ENCODE measurements at places on chromosomes 16 and 17. TPM values are rescaled to one million over a fixed set of nuclear protein-coding genes. Genes with fewer than 3 reads are reported as not detected.
A peak's percentile ranks its signal among the peaks of the same experiment; 100 is the strongest.

GRCh38 chr16:87698676-87699199 lies 67.0 kb downstream of the KLHDC4 start:
- no peak for DNase-seq

DNA sequence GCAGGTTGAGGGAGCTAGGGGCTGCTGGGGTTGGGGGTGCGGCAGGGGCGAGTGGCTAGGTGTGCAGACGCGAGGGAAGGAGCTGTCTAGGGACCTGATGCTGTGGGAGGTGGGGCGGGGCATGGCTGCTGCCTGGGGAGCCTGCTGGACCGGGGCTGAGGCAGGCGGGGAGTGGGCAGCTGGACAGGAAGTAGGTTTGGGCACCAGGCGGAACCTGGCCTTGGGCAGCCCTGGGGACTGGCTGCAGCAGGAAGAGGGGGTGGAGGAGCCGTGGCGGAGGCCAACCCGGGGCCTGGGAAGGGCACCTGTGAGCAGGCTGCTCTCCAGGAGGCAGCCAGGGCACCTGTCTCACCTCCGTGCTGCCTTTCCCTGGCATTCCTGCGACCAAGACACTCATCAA lies 5.9 kb upstream of the DNASE1L2 start:
- no peak for DNase-seq

DNA sequence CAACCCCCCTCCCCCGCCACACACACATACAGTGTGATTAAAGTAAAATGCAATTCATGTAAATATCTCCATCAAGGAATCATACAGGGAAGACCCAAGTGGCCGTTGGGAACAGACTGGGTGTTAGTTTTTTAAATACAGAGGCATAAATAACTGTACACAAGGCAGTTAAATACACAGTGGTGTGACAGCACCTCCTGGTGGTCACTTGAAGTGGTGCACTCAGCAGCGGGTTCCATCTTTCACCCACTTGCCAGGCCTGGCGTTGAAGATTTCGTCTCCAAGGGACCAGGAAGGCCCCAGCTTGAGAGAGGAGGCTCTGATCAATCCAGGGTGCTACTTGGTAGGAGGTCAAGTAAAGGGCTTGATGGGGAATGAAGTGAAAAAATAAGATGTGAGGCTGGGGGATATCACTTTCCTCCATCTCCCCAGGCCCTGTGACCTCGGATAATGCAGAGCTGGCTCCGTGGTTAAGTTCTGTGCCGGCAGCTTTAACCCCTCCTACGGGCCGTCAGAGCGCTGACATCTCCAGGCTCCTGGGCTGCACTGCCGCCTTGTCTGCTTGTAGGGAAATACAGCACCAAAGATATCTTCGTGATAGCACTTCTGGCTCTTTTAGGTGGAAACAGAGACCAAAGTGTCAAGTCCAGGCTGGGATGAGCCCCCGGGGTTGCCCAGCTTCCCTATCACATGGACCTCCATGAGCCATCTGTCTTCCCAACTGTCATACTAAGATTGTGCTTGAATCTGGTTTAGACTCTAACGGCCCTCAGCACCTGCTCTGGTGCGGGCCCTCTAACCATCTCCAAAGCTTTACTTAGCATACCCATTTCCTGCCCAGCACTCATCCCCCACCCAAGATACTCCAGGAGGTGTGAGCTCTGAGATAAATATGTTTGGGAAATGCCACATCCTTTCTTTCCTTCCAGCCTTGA lies 20.7 kb downstream of the LGALS9 start:
- peak; percentile 47 for DNase-seq

DNA sequence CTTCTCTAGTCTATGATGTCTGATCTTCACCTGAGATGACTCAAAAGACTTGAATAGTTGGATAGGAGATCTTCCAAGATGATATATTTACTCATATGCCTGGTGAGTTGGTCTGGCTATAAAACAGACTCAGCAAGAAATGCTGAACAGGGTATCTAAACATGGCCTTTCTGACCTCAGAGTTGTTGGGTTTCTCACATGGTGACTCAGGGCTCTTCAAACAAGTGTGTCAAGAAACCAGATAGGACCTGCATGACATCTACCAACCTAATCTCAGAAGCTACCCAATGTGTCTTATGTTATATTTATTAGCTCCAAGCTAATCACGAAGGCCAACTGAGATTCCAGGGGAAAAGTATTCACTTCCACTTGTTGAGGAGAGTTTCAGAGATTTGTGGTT lies 1477.3 kb downstream of the CDH8 start:
- no peak for DNase-seq

DNA sequence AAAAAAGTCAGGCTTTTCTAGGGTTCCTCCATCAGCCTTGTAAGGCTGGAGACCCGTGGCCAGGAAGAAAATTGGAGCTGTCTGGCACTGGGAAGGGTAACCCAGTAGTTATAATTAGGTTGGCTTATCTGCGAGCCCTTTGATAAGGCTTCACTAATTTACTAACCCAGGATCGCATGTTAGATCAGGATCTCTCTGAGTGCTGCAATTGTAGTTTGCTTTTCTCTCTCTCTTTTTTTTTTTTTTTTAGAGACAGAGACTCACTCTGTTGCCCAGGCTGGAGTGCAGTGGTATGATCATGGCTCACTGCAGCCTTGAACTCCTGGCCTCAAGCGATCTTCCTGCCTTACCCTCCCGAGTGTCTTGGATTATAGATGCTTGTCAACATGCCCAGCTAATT lies 17.0 kb downstream of the ABCC1 start:
- DNase-seq, result no peak

DNA sequence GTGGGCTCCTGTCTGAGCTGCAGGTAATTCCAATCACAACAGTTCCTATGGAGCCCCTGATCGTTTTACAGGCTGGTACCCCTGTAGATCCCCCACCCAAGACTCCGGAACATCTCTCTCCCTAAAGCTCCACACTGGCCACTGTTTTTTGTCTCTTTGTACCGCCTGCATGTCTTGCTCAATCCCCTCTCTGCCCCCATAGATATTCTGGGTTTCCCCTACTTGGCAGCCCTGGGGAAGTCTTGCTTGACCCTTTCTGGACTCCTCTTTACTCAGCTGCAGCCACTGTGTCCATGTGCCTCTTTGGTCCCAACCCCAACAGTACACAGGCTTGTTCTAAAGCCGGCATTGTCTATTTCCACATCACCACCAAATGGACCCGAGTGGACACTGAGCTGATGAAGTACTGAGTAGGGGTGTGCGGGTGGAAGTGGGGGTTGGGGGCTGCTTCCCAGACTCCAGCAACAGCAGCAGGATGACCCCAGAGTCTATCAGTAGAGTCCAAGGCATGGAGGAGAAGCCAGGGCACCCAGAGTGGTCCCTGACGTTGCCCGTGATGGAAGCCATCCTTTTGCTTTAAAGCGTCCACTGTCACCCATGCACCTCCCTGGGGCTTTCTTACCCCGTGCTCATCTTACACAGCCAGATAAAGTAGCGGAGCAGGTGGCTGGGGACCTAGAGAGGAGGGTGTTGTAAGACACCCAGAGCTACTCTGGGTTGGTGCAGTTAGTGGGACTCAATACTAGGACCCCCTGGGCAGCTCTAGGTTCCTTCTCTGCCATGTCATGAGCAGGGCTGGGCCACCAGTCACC lies 6.4 kb downstream of the CD300LB start:
- DNase-seq, result no peak

DNA sequence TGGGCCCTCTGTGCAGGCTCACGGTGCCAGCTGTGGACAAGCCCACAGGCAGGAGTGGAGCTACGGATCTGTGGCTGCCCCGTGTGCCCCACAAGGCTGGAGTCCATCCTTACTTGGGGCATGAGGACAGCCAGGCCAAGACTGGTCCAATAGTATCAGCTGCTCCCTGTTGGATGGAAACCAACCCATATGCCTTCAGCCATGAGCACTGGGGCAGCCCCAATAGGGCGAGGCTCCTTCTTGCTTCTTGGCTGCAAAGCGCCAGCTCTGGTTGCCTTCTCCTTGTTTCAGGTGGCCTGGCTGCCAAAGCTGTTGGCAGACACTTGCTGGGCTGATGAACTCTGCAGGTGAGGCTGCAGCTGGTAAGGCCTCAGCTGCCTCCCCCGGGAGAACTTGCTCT lies 188.0 kb downstream of the ENGASE start:
- peak; percentile 69 for DNase-seq

- DNase-seq, result no peak
Measured at GRCh38 chr17:54947396-54947795, 21.1 kb downstream of the COX11 start.

- DNase-seq, result no peak
Measured at GRCh38 chr16:68086860-68087268, 1.7 kb downstream of the NFATC3 start.

DNA sequence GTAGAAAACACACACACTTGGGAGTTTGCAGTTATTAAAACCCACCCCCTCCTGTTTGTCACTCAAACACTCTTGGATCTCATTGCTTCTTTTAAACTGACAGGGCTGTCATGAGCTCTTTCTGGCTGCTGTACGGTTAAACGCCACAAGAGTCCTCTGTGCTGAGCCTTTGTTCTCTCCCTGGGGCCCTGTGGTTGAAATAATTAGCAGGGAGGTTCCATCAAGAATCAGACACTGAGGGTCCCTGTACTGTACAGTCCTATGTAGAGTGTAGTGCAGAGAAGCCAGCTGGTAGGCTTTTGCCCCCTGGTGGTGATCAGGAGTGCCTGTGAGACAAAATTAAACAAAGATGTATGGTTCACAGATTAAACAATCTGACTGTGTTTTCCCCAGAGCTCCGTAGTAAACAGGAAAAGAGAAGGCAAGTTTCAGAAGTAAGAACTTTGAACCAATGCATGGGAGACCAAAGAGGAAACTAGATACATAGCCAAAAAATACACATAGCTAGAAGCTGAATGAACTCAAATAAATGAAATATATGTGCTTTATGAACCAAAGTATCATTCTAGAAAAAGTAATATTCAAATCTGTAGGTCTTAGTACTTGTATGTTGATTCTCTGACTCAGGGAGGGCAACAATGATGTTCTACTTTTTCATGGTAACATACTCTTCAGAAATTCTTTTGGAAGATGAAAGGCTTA lies 1.4 kb upstream of the SSH2 start:
- DNase-seq, result peak; percentile 71

GRCh38 chr16:75250089-75250808 lies 1.2 kb downstream of the BCAR1 start:
- DNase-seq, result no peak

GRCh38 chr17:32835291-32835761 lies 41.6 kb downstream of the MYO1D start:
- no peak for DNase-seq

GRCh38 chr16:80543162-80543561 lies 2.4 kb downstream of the DYNLRB2 start:
- DNase-seq, result no peak

DNA sequence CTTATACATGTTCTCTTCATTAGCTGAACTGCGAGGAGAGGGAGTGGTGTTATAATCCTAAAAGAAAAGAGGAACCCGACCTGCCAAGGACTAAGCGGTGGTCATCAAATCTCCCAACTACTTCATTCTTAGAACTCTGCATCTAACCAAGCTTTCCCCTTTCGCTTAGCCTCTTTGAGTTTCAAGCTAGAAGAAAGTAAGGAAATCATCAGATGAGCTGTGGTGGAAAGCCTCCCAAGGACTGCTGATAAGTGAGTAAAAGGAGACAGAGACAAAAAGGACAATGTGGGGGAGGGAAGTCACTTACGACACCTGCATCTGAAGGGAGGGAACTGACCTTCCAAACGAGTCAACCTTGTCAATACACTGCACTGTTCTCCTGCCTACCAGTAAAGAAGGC lies 121.3 kb downstream of the TRIM37 start:
- no peak for DNase-seq

- DNase-seq, result no peak
Measured at GRCh38 chr17:28364665-28365363, at the start of gene SEBOX. SEBOX (minus strand) TSS chr17:28365199; CDS start chr17:28365151, 48 bp downstream.

GRCh38 chr16:6852643-6853225 lies 479.9 kb upstream of the RBFOX1 start:
- no peak for DNase-seq

DNA sequence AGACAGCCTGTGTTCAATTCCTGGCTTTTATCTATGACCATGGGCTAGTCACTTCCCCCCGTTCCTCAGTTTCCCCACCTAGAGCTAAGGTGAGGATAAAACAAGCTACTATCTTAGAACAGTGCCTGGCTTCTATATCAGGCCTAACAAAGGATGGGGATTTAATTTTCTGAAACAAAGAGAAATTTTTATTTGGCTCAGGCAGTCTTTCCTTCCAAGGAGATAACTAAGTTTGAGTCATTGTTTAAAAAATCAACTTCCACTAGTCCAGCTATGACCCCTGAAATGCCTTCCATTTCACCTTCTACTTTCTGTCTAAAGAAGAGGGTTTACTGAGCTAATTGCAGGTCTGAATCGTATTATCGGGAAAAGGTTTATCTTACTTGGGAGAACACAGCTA lies 99.0 kb downstream of the CMIP start:
- no peak for DNase-seq

DNA sequence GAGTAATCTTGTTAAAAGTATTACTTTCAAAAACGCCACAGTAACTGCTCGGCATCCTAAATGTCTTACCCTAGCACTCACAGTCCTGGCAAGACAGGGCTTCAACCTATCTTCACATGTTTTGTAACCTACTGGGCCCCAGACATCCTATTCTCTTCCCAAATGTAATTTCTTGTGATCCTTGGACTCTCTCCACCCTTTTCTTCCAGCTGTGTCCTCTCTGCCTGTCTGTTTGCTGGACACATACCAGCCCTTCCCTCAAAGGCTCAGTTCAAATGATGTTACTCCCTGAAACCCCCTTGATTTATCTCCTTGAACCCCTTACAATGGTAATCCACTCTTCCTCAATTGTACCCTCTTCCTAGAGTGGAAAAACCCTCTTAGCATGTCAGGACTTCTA lies 60.1 kb upstream of the CNEP1R1 start:
- no peak for DNase-seq

GRCh38 chr17:44934745-44935105 lies 12.8 kb downstream of the KIF18B start:
- DNase-seq, result no peak

GRCh38 chr16:89378947-89379771 lies 111.2 kb downstream of the ANKRD11 start:
- DNase-seq, result no peak

- DNase-seq, result no peak
Measured at GRCh38 chr17:43877451-43878155, 29.7 kb downstream of the MPP2 start.

DNA sequence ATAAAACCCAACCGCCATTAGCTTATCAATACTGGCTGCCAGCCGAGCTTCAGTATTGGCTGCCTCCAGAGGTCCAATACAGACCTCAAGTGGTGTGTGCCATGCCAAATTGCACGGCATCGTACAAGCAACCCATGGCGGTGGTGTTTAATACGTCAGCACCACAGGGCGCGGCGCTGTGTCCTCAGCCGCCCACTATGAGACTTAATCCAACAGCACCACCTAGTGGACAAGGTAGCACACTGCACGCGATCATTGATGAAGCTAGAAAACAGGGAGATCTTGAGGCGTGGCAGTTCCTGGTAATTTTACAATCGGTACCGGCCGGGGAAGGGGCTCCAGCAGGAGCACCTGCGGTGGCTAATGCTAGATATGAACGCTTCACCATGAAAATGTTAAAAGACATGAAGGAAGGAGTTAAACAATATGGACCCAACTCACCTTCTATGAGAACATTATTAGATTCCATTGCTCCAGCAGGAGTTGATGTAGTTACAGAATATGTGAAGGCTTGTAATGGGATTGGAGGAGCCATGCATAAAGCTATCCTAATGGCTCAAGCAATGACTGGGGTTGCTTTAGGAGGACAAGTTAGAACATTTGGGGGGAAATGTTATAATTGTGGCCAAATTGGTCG lies 15.4 kb downstream of the FLYWCH1 start:
- peak; percentile 79 for DNase-seq

The TMEM114 gene
- total RNA-seq, result not detected

The GPR139 gene
- 0.91 TPM for total RNA-seq

The ALG1 gene
- total RNA-seq, result 11.4 TPM

The VMP1 gene
- 153 TPM for total RNA-seq
